ENCODE measurements at places on chromosomes 7 and 10.
A peak's percentile ranks its signal among the peaks of the same experiment; 100 is the strongest.

DNA sequence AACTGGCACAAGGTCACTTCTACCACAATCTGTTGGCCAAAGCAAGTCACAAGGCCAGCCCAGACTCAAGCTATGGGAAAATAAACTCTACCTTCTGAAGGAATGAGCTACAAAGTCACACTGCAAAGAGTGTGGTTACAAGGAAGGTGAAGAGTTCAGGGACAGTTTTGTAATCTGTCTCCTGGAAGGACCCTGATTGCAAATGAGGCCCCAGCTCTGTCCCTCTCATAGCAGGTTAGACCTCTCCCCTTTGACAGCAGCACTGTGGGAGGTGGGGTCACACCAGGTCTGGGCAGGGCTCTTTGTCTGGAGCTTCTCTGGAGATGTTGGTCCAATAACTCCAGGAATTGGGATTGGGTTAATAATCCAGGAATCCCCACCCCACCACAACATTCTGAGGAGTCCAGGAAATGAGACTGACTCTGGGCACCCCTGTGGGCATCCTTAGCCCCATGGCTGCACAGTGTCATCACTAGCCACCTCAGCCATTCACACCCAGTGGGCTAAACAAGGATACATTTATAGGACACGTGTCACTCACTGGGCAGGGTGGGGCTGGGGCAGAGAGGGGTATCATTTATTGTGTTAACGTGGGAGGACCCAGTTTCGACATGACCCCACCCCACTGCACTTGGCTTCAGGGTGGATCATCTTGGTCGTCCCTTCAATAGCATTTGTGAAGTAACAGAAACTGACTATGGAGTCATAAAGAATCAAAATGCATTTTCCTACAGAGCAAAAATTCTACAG lies 23.7 kb upstream of the C10orf105 start:
- no peak for DNase-seq

- DNase-seq = no peak
These were observed 61.9 kb downstream of the SH3PXD2A start for GRCh38 chr10:103793429-103793828.

DNA sequence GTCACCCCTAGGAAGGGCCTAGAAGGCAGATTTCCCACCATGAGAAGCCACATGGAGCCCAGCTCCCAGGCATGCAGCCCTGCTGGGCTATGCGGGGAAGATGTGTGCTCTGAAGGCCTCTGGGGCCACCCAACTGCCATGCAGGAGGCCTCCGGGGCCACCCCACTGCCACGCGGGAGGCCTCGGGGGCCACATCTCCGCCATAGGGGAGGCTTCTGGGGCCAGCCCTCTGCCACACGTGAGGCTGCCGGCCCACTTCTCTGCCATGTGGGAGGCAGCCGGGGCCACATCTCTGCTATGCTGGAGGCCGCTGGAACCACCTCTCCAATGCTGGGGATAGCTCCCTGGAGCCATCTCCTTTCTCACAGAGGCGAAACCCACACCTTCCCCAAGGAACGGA lies 451.8 kb downstream of the DNAJB6 start:
- DNase-seq = no peak

- DNase-seq = peak; percentile 58
These were observed 10.5 kb downstream of the SKAP2 start for GRCh38 chr7:26853788-26854393.

- no peak for DNase-seq
These were observed 10.0 kb upstream of the GTF2IRD1 start for GRCh38 chr7:74443543-74444247.

DNA sequence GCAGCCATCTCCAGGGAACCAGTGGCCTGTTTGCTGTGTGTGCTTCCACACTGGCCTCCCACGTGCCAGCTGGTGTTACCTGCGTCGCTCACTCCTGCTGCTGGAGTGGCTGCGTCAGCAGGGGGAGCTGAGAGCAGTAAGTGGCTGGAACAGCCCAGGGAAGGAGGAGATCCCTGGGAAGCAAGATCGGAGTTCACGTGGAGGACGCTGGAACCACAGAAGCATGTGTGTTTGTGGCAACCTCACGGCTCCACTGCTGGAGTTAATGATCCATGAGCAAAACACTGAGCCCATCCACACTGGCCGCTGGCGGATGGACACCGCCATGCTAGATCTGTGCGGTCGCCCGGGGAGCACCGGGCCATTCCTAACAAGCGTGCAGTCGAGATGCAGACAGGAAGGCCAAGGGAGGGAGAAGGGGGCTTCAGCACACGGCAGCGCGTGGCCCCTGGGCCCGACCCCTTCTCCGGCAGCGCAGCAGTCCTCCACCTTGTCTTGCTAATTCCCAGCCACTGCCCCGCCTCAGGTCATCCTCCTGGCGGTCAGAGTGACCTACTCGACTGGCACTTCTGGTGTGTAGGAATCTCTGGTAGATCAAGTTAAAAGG lies 68.5 kb upstream of the EEPD1 start:
- DNase-seq = peak; percentile 38

- DNase-seq = no peak
These were observed 226.5 kb downstream of the ITGB1 start for GRCh38 chr10:32731527-32731926.

- no peak for DNase-seq
These were observed 1.5 kb downstream of the ARHGAP21 start for GRCh38 chr10:24722131-24722675.

- DNase-seq = no peak
These were observed 374.6 kb downstream of the KIF20B start for GRCh38 chr10:90075995-90076394.

- DNase-seq = no peak
These were observed 43.5 kb downstream of the LOXL4 start for GRCh38 chr10:98224509-98224908.

DNA sequence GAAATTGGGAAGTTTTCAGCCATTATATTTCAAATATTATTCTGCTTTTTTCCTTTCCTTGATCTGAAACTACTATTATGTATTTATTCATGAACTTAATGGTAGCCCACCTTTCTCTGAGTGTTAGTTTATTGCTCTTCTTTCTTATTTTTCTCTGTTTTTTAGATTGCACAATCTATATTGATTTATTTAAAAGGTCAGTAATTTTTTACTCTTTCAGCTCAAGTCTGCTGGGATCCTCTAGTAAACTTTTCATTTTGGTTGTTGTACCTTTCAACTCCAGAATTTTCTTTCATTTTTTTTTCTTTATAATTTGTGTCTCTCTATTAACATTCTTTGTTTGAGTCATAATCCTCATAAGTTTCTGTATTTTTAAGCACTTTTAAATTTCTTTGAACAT lies 529.4 kb upstream of the POT1 start:
- DNase-seq = no peak

- DNase-seq = peak; percentile 34
These were observed 38.9 kb downstream of the ADAP1 start for GRCh38 chr7:915291-916218.

DNA sequence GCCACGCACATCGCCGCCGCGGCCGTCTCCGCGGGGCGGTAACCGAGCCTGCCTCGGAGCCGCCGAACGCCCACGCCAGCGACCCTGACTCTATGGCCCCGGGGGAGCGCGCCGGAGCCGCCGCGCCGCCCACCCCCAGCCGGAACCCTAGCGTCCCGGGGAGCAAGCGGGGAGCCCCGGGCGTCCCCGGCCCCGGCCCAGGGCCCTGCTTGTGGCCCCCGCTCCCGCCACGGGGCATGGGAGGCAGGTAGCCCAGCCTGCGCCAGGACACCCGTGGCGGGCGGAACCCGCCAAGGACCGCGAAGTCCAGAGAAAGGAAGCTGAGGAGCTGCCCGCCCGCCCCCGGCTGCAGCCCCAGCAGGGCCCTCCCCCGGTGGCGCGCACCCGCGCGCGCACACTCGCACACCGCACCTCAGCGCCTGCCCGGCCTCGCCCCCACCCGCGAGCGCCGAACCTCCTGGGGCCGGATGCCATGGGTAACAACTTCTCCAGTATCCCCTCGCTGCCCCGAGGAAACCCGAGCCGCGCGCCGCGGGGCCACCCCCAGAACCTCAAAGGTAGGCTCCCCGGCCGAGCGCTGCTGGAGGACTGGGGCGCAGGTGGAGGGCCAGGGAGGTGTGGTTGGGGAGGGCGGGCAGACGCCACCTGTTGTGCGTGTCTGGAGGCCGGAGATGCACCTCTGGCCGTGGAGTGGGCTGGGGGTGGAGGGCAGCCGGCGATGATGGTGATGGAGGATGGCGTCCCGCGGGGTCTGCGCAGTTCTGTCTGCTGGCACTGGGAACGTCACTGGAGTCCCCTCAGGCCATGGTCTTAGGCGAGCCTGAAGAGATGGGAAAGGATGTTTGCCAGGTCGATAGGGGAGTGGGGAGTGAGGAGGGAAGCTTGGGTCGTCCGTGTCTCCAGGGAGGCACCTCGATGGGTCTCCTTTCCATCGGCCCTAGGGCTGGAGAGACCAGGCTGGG lies 692 bp downstream of the NEURL1 start:
- peak; percentile 1 for DNase-seq

DNA sequence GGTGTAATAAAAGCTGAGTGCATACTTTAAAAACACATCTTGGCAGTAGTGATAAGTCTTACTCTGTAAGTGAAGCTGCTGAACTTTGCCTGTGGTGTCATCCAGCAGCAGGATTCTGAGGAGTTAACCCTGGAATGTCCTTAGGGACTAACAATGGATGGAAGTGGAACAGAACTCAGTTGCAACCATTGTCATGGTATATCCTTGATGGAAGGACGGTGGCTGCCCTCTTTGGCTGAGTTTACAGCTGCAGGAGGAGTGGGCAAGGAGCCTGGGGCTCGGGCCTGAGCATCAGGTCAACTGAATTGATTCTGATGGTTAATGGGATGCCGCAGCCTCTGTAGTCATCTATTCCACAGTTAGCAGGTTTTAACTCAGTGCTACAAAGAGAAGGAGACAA lies 56.2 kb downstream of the MRC1 start:
- DNase-seq = no peak

DNA sequence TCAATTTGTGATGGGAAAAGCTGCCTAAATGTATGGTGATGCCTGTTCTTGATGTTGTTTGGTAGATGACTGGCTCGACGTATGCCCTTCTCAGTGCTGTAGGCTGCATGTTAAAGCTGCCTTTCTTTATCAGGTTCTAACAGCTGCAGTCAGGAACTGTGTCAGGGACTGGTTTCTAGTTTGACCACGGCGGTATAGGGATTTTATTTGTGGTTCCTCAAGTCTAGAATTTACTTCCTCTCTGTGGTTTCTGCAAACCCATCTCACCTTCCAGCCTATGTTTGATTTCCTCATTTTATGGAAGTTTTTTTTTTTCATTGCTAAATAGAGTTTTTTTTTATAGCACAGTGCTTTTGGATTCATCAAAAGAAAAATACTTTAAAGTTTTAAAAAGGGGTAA lies 26.5 kb downstream of the LMTK2 start:
- DNase-seq = no peak

DNA sequence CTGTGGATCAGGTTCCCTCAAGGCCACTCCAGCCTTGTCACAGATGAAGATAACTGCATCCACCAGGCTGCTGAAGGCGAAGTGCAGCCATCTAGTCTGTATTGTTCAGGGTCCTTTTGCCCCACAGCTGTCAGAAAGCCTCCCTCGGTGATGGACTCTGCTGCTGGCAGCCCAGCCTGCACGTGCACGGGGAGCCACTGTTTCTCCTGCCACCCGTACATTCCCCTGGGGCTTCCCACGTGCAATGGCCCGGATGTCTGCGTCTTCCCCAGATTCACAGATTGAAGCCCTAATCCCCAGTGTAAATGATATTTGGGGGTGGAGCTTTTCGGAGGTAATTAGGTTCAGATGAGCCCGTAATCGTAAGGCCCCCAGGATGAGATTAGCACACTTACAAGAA lies 46.6 kb upstream of the VIPR2 start:
- DNase-seq = peak; percentile 90

DNA sequence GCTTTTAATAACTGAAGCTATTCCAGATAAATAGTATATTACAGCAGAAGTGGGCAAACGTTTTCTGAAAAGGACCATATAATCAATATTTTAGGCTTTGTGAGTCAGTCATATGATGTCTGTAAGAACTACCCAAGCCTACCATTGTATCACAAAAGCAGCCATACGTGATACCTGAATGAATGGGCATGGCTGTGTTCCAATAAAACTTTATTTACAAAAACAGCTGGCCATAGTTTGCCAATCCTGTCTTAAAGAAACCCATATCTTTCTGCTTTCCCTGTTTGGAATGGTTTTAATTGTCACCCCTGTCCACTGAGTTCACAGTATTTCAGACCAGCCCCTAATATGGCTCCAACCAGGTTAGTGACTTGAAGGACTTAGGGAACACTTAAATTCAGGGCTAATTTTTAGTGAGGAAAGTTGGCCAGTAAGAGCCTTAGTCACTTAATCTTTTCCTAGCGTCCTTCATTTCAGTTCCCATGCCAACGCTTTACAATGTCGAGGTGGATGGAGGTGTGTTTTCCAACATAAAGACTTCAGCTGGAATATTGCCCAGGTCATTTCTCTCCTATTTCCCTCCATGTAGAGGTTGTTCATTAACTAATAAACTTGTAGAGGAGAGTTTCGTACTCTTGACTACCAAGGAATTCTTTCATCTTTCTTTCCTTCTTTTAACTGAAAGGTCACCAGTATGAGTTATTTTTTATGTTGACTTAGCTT lies 184.5 kb downstream of the TRIL start:
- DNase-seq = no peak

GRCh38 chr7:11969643-11970042 lies 137.6 kb upstream of the THSD7A start:
- no peak for DNase-seq

- DNase-seq = peak; percentile 12
These were observed 1.8 kb downstream of the SH2D4B start for GRCh38 chr10:80539421-80540031.

GRCh38 chr7:77687100-77687746 lies 9.0 kb upstream of the RSBN1L start:
- no peak for DNase-seq

DNA sequence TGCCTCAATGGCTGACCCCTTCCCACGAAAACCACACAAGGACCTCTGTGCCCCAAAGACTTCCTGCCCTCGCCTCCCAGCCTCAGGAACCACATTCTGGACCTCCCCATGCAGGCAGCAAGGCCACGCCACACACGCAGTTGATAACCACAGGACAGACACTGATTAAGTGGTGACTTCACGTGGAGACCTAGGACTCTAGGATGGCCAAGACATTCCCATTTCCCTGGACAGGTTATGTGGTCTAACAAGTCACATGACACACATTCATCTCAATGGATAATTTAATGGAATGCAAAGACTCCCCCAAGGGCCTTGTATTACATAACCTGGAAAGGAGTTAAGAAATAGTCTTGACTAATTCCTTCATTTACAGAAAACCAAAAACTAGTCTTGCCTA lies 110.2 kb downstream of the LARP4B start:
- DNase-seq = no peak

DNA sequence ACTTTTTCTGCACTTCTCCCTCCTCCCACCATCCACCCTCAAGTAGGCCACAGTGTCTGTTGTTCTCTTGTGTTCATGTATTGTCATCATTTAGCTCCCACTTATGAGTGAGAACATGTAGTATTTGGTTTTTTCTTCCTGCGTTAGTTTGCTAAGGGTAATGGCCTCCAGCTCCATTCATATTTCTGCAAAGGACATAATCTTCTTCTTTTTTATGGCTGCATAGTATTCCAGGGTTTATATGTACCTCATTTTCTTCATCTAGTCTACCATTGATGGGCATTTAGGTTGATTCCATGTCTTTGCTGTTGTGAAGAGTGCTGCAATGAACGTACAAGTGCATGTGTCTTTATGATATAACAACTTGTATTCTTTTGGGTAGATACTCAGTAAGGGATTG lies 230.4 kb downstream of the ARL4A start:
- no peak for DNase-seq

All from NCI-H524 (cell line).